ENCODE measurements at places on chromosomes 2 and 18. TPM values are rescaled to one million over a fixed set of nuclear protein-coding genes. Genes with fewer than 3 reads are reported as not detected.

ZSWIM2 gene
- total RNA-seq, result not detected

CHRNG gene
- not detected for total RNA-seq

POTEC gene
- not detected for total RNA-seq

SKOR2 gene
- total RNA-seq, result not detected

LYG2 gene
- total RNA-seq, result not detected

COL4A3 gene
- total RNA-seq, result 4.4 TPM

SPP2 gene
- not detected for total RNA-seq

ALPP gene
- not detected for total RNA-seq

CYP26B1 gene
- 1.5 TPM for total RNA-seq

HOXD13 gene
- total RNA-seq, result not detected

ALK gene
- total RNA-seq, result 0.14 TPM

SLC23A3 gene
- total RNA-seq, result 0.58 TPM

TMEM127 gene
- 85.7 TPM for total RNA-seq

MSH6 gene
- total RNA-seq, result 21.5 TPM

SEPTIN10 gene
- 55.4 TPM for total RNA-seq

COPS9 gene
- 190 TPM for total RNA-seq

LBX2 gene
- 0.25 TPM for total RNA-seq

UGT1A5 gene
- not detected for total RNA-seq

RNF103 gene
- 40.1 TPM for total RNA-seq

IRS1 gene
- total RNA-seq, result 17.8 TPM

SUPT7L gene
- total RNA-seq, result 29.7 TPM

MGAT5 gene
- total RNA-seq, result 98.7 TPM

LCT gene
- not detected for total RNA-seq

PIEZO2 gene
- 0.33 TPM for total RNA-seq

ABCG8 gene
- not detected for total RNA-seq

CXCR1 gene
- total RNA-seq, result 0.44 TPM

REG3G gene
- total RNA-seq, result not detected

NHEJ1 gene
- 6.4 TPM for total RNA-seq

LOXHD1 gene
- total RNA-seq, result 0.49 TPM

PPP4R1 gene
- 53.5 TPM for total RNA-seq

ST6GAL2 gene
- total RNA-seq, result 0.41 TPM

NCKAP5 gene
- 6.0 TPM for total RNA-seq

BOK gene
- 2.4 TPM for total RNA-seq

COL4A4 gene
- 8.9 TPM for total RNA-seq

IL37 gene
- not detected for total RNA-seq

ANKRD36C gene
- 6.8 TPM for total RNA-seq

DES gene
- 15,954 TPM for total RNA-seq

HOXD8 gene
- 0.14 TPM for total RNA-seq

ICA1L gene
- total RNA-seq, result 6.5 TPM

ERCC3 gene
- 22.4 TPM for total RNA-seq

EML6 gene
- total RNA-seq, result 0.77 TPM

LRRTM4 gene
- 0.55 TPM for total RNA-seq

OTOS gene
- not detected for total RNA-seq

TM4SF20 gene
- not detected for total RNA-seq

CDK15 gene
- total RNA-seq, result 0.16 TPM

SIX2 gene
- 0.91 TPM for total RNA-seq

LIPG gene
- not detected for total RNA-seq

SLC66A3 gene
- 7.8 TPM for total RNA-seq

ALPI gene
- total RNA-seq, result not detected

DOK6 gene
- 0.96 TPM for total RNA-seq

TRIB2 gene
- 31.1 TPM for total RNA-seq

SH3RF3 gene
- total RNA-seq, result 7.9 TPM

IL36RN gene
- total RNA-seq, result not detected

SRD5A2 gene
- total RNA-seq, result not detected

ANKRD30B gene
- not detected for total RNA-seq

GATA6 gene
- 60.9 TPM for total RNA-seq

LBH gene
- 200 TPM for total RNA-seq
